ENCODE measurements at places on chromosomes 11 and 22.

GRCh38 chr11:13463779-13464290, 813 bp upstream of the BTBD10 start:
- peak; percentile 44 for DNase-seq

DNA sequence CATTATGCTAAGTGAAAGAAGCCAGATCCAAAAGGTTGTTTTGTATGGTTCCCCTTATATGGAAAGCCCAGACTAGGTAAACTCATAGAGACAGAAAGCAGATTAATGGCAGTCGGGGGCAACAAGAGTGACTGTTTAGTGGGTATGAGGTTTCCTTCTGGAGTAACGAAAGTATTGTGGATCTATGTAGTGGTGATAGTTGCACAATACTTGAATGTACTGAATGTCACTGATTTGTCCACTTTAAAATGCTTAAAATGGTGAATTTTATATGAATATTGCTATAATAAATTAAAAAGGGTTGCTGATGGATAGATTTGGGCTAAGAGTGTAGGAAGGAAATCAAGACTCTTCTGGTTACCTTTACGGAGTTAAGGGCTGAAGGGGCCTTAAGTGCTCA, 10.0 kb upstream of the SGSM1 start:
- no peak for DNase-seq

DNA sequence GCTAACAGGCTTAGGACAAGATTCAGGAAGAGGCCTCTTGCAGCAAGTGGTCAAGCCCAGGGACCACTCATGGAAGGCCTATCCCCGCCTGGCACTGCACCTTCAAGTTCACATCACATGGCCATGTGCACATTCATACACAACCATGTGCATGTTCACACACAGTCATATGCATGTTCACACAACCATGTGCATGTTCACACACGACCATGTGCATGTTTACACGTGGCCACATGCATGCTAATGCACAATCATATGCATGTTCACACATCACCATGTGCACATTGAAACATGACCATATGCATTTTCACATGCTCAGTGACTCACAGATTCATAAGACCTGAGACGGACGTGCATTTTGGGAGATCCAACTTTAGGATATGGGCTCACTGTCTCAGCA, 28.7 kb upstream of the IL17RA start:
- no peak for DNase-seq

DNA sequence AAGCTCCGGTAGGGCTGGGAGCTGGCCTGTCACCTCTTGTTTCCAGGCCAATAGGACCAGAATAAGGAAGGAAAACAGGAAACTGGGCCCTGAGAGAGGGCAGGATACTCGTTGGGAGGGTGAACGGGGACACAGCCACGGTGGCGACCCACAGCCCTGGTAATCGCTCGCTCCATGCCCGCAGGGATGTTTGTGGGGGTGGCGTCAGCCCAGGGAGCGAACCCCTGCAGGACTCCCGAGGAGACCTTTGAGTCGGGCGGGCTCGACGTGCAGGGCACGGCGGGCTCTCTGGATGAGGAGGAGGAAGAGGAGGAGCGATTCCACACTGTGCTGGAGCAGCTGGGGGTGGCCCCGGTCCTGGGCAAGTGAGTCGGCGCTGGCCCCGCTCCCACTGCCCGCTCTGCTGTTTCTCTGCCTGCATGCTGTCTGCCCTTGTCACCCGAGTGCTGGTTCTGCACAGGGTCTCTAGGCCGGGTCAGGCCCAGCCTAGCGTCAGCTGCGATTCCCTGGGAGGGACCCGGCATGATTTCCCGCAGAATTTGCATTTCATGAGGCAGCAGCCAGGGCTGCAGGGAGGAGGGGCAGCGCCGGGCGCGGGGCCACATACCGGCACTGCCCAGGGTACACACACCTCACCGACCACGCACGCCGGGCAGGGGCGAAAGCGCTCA, 1.6 kb downstream of the CRACR2B start:
- DNase-seq, result no peak

DNA sequence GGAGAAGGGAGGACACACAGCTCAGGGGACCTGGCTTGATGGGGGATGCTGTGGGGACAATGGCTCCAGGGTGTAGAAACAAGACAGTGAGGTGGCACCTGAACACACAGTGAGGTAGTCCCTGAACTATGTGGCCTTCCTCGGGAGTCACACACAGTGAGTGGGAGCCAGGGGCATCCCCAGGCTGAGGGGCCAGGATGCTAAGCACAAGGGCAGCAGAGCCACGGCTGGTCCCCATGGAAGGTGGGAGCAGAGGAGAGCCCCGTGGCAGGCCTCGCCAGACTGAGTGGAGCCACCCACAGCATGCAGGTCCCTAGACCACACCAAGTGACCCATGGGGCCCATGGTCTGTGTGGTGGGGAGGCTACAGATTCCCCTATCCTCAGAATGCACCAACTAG, 26.0 kb upstream of the ABCC8 start:
- no peak for DNase-seq

DNA sequence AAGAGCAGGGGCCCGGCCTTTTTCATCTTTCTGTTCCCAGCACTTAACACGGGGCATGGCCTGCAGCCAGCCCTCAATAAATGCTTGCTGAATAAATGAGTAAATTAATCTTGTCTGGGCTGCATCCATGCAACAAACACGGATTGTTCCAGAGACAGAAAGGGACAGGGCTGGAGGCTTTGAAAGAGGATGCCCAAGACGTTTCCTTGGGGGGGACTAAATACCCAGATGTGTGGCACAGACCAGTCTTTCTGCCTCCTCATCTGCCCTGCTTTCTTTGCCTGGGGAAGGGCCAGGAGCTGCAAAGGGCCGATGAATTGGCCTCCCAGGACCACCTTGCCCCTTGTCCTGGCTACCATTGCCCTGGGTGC, 40.4 kb downstream of the SHISAL1 start:
- no peak for DNase-seq

DNA sequence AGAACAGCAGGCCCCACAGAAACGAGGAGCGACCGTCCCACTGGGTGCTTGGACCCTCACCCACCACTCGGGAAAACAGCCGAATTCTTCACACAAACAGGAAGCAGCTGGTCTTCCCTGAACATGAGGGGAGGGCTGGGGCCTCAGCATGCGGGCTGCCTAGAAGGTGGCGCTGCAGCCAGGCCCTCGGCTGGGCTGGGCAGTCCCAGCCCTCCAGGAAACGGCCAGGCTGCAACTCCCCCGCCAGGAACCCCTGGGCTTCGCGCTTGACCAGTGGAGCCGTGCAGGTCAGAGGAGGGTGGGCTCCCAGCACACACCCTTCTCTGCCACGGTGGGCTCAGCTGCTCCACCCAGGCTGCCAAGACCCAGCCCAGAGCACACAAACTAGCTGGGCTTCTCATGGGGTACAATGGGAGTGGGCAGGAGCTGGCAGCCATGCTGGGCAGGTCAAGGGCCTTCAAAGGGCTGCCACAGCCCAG, 29.6 kb downstream of the IGF2 start:
- peak; percentile 18 for DNase-seq

DNA sequence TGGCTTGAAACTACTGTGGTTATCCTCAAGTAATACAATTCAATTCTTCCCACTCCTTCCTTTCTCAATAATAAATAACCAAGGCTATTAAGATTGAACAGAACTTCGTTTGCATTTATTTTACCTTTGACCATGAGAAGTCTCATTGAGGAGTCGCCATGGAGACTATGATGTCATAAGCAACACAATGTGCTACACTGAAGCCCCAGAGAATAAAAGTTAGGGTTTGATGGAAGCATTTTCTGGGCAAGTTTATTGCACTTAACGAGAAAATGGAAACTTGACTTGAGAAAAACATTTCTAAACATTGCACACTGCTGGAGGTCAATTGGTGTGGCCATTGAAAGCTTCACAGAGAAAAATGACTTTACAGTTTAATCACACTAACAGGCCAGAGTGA, 121.5 kb downstream of the FAM76B start:
- no peak for DNase-seq

GRCh38 chr11:19232910-19233503, 7.7 kb downstream of the E2F8 start:
- DNase-seq, result no peak

- peak; percentile 85 for DNase-seq
Observed at GRCh38 chr11:61897387-61898246, 6.3 kb upstream of the FADS3 start.

DNA sequence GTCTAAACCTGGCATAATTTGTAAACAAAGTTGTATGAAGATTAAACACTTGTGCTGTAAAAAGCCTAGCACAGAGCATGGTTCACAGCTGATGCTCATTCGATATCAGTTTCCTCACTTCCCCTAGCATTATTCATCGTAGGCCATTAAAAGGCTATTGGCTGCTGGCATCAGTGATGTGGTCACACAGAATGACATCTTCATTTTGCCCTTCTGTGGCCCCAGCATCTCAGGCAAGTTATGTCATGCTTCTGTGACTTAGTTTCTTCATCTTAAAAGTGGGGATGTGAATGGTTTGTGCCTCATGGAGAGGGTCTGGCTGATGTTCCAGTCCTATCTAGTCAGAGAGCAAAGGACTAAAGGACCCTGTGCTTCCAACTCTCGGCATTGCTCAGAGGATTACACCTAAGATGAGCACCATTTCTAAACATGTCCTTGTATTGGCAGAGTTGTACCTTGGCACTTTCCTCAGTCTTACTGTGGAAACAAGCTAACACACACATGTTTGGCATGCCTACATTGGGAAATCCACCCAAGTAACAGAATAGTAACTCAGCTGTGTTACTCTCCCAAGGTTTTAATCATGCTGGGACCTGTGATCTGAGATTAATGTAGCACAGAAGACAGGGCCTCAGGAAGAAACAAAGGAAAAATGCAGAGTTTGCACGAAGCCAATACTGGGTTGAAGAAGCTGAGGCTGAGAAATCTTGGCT, 83.5 kb upstream of the OR9Q1 start:
- DNase-seq, result no peak

- DNase-seq, result no peak
Observed at GRCh38 chr11:5136261-5136660, 1.9 kb downstream of the OR52A5 start.

- no peak for DNase-seq
Observed at GRCh38 chr11:110022548-110022947, 70.6 kb upstream of the ZC3H12C start.

GRCh38 chr22:28791124-28791523, 9.2 kb downstream of the XBP1 start:
- DNase-seq, result no peak

DNA sequence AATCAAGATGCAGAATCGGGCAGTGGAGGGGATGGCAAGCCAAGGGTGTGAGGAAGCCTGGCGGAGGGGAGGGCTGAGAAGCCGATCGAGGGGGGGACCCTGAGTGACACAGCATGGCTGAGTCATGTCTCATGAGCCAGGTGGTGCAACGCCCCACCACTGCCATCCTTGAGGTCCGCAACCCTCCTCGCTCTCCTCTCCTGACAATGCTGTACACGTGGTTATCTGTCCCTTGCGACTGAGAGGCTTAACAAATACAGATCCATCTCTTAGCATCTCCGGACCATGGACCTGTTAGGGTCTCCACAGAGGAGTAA, 14.2 kb downstream of the SLC22A12 start:
- DNase-seq, result peak; percentile 63

DNA sequence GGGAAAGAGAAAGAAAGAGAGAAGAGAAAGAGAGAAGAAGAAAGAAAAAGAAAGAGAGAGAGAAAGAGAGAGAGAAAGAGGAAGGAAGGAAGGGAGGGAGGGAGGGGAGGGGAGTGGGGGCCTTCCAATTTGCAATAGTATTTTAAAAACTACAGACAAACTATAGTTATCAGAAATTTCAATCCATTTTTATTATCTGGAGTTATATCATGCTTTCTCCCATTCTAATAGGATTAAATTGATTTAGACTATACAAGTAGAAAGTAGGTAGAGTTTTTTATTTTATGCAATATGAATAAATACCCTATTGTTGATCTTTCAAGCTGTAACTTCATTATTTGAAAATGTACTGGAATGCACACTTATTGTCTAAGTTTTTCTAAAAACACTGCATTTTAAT, 70.2 kb upstream of the CEP126 start:
- DNase-seq, result no peak

- no peak for DNase-seq
Observed at GRCh38 chr11:85089654-85090053, 537.5 kb downstream of the DLG2 start.

GRCh38 chr11:5252919-5253265, 1.7 kb downstream of the HBG2 start:
- DNase-seq, result no peak

DNA sequence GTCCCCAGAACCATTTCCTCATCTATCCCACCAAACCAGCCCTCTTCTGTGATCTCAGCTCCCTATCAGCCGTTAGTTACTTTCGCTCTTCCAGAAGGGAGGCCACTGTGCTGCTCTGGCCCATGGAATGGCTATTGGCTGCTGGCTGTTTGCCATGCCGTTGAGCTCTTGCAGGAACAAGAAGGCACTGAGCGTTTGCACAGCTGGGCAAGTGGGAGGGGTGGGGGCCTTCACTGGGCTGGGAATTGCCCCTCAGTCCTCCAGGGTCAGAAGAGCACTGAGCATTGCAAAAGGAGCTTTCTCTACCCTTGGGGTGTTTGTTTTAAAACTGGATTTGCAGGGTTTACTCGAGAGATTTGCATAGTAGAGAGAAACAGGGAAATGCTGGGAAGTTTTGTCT, 129.0 kb upstream of the PARVA start:
- DNase-seq, result no peak

- DNase-seq, result no peak
Observed at GRCh38 chr11:36848660-36849059, 250.6 kb upstream of the RAG2 start.

- DNase-seq, result peak; percentile 91
Observed at GRCh38 chr22:27670701-27671412, 130.7 kb downstream of the MN1 start.

DNA sequence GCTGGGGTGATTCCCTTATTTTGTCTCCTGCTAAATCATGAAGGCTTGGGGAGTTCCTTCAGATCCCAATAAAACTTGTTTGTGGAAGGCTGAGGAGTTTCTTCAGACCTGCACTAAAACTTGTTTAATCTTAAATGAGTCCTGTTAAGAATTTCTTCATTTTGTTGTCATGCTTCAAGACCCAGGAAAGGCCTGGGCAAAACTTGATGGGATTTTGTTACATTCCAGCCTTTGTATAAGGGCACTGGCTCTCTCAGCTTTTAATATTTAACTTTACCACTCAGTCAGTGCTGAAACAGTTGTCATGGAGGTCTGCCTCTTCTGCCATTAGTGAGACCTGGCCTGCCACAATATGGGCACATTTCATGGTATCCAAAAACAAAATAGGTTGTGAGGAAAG, 699.0 kb downstream of the ETS1 start:
- DNase-seq, result no peak
